ENCODE measurements at places on chromosomes 12 and 14.

GRCh38 chr14:54782751-54783659 lies 119.6 kb downstream of the GCH1 start:
- DNase-seq = no peak

GRCh38 chr14:72651081-72651480 lies 242.8 kb downstream of the DPF3 start:
- no peak for DNase-seq

- DNase-seq = no peak
Observed at GRCh38 chr12:124419292-124420040, 124.6 kb downstream of the RFLNA start.

GRCh38 chr12:49108958-49109404 lies 1.7 kb downstream of the LMBR1L start:
- DNase-seq = no peak

DNA sequence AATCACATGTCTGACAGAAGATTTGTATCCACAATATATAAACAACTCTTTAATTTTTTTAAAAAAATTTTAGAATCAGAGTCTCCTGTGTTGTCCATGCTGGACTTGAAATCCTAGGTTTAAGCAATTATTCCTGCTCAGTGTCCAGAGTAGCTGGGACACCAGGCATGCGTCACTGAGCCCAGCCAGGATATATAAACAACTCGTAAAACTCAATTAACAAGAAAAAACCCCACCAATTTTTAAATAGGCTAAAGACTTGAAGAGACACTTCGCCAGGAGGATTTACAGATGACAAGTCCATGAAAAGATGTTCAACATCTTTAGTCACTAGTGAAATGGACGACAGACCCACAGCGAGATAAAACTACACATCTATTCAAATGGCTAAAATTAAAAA lies 2.0 kb upstream of the SCN8A start:
- DNase-seq = no peak

- peak; percentile 42 for DNase-seq
Observed at GRCh38 chr14:52068615-52069306, at the start of gene NID2. Gene NID2, minus strand, starts transcription at chr14:52069059. Its CDS starts 65 bp downstream, at chr14:52068994.

GRCh38 chr12:2813214-2814185 lies 1.0 kb downstream of the ITFG2 start:
- DNase-seq = no peak

GRCh38 chr12:19234171-19234704 lies 104.7 kb downstream of the PLEKHA5 start:
- no peak for DNase-seq

DNA sequence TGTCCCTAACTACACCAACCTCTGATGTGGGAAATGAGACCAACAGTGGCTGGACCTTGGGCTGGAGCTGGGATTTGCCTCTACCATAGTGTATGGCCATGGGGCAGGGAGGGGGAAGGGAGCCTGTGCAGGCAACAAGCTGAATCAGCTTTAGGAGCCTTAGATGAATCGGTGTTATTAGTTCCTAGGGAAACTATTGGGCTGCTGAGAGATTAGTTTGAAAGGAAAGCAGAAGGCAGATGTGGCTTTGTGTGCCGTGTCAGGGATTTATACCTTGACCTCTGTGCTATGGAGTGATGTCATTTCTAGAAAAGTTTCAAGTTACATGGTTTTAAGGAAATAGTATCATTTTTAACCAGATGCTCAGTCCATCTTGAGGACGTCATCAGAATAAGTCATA lies 19.5 kb upstream of the GAS2L3 start:
- DNase-seq = no peak

DNA sequence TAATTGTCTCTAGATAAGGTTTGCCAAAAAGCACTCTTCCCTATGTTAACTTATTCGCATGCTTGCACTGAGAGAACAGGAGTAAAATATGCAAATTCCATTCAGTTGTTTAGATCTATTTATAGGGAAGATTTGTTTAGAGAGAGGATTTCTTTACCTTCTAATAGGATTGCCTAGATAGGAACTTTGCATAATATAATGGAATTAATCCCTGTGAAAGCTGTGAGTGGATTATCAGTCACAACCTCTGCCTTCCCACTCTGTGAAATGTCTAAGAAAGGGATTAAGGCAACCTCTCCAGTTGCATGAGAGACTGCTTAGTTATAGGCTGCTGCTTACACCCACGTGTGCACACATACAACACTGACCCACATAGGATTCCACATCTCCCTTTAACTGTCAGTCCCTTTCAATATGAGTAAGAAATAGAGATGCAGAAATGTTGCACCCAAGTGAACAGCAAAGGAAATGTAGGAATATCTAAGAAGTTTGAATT lies 83.2 kb downstream of the ALG10B start:
- no peak for DNase-seq

DNA sequence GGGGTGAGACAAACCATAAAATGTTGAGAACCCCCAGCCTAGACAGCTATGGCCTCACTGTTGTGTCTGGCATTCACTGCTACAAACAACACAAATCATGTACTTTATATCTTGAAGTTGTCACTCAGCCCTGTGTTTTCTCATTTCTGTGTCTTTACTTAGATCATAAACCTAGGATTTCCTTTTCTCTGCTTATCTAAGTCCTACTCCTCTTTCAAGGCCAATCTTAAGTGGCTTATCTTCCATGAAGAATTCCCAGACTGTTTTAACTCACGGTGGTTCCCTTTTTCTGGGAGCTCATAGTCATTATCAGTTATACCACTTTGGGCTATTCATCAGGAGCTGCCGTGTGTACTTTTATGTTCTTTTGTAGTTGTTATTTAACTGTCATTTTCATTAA lies 42.1 kb downstream of the FLRT2 start:
- no peak for DNase-seq

DNA sequence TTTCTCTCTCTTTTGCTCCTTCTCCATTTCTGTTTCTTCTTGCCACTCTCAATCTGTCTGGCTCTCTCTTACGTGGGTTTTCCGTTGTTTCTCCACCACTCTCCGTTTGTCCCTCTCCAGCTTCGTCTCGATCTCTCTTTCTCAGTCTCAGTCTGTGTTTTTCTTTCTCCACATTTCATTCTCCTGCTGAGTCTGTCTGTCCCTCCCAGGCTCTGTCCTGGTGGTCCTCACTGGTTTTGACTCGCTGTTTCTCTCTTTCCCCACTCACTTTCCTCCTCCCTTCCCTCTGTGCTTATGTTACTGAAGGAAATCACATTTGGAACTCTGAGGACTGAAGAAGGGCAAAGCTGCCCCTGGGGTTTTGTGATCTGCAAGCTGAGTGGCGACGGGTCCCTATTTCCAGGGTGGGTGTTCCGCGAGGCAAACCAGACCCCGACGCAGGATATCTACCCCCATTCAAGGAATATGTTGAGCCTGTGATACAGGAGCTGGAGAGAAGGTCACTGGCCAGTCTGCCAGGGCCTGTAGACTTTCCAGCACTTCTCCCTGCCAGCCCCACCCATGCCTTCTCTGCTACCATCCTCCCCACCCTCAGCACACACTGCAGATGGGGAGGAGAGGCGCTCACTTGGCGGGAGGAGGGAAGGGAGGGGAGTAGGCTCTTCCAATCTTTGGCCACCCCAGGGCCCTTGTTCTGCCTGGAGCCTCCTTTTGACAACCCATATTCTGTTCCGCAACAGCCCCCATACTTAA lies 102.7 kb upstream of the MAP1LC3B2 start:
- DNase-seq = no peak

DNA sequence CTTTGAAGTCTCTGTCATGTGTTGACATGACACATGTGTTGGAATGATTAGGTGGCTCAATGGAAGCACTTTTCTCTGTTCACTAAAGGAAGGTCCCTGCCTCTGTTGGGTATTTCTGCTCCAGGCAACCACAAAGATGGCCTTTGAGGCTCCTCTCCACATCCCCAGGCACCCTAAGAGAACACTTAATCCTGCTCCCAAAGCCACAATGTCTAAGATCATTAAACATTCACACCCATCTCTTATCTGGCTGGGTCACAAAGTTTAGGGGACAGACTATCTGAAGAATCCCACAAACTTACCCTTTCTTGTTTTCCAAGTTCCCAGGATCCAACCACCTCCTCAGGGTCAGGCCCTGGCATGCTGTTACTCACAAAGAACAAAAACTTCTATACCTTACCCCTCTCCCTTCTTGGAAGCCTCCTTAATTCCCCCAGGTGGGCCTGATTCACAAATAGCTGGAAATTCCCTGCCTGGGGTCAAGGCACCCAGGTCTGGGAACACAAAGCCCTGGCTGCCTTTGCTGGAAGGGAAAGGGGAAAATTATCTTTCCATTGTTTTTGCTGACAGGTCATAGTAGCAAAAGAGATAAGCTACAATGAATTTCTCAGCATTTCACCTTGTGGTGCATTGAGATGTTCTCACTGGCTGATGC lies 333.7 kb downstream of the PCNX1 start:
- DNase-seq = no peak

DNA sequence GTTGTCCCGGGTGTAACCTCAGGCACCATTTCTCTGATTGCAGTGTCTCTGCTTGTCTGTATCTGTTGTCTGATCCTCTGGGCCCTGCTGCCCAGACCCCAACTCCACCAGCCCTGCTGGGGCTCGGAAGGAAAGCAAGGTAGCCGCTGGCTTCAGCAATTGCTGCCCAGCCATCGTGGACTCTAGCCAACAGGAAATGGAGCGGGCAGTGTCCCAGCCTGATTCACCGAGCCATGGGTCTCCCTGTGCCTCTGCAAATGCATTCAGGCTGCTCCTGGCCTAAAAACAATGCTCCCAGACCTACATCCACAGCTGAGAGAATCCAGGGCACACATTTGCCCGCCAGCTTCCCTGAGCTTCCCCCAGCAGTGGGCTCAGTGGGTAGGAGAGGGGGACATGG lies 9.2 kb downstream of the TUNAR start:
- no peak for DNase-seq
